Activated naive CD4-positive, alpha-beta T cell treated with anti-CD3 and anti-CD28 coated beads, Interleukin-2, amount 50 U/mL, for 16 hours (primary cell): ENCODE measurements at places on chromosomes 6 and 20.
A peak's percentile ranks its signal among the peaks of the same experiment; 100 is the strongest.

- DNase-seq: no peak
Observed at GRCh38 chr6:41677124-41677921, 39.1 kb downstream of the MDFI start.

GRCh38 chr20:41173161-41173721, 35.9 kb downstream of the PLCG1 start:
- peak; percentile 69 for DNase-seq

DNA sequence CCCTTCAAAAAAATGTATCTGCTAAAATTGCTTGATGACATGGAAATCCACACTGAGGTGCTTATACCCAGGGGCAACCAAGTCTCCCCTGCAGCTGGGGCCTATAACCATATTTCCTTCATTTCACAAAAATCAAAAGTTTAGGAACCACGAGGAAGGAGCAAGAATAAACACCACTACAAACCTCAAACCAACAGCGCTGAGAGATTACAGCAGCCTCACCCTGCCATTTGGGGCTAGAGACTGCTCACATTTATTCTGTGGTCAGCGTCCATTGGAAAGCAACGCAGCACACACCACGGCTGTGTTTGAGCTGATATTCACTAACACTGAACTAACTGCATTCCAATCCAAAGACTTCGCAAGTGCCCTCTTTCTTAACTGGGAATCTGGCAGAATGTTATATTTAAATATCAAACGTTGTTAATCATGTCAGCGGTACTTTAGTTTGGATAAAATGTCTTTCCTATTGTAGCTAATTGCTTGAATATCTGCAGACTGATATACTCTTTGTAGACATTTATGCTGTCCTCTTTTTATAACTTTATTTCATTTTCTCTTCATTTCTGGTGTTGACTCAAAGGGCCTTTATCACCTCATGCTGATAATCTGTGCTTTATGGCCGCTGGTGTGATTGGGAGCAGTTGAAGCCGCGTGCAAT, 94.6 kb downstream of the FOXA2 start:
- no peak for DNase-seq

DNA sequence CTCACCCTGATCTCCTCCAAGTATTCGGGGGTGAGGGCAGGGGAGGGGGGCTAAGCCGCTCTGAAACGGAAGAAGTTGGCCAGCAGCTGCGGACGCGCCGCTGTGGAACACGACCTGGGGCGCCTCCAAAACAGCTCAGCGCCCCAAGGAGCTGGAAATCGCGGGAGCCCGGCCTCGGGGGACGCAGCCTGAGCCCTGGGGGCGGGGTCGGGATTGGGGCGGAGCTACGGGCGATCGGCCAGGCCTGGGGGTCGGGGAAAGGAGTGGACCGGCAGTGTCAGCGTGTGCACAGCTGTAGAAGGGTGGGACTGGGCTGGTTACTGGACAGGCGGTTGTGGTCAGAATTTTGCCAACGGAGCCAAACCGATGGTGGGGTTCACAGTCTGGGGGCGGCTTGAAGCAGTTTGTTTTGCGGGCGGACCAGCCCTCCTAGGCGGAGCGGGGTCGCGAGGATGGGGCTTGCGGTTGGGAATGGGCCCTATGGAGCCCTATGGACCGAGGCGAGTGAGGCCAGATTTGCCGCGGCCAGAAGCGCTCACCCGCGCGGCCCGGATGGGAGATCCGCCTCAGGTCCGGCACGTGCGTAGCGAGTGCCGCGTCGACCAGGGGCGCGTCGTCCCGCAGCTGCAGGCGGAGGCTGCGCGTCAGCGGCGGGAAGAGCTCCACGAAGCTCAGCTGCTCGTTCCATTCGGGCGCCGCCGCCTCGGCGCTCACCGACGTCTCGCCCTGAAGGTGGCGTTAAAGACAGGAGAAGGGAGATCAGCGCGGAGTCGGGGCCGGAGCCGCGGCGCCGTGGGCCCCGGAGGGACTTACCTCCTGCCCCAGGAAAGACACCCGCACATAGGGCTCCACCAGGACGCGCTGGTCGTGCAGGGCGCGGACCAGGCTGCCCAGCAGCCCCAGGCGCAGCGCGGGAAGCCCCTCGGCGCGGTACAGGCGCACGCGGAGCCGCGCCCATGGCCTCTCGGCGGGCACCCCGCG, 14.3 kb upstream of the SPAG4 start:
- DNase-seq: peak; percentile 80

- no peak for DNase-seq
Observed at GRCh38 chr20:32920530-32921298, 62.0 kb downstream of the EFCAB8 start.

- peak; percentile 28 for DNase-seq
Observed at GRCh38 chr20:52783769-52784168, 188.4 kb upstream of the TSHZ2 start.
